ENCODE measurements at places on chromosomes 4 and X.

DNA sequence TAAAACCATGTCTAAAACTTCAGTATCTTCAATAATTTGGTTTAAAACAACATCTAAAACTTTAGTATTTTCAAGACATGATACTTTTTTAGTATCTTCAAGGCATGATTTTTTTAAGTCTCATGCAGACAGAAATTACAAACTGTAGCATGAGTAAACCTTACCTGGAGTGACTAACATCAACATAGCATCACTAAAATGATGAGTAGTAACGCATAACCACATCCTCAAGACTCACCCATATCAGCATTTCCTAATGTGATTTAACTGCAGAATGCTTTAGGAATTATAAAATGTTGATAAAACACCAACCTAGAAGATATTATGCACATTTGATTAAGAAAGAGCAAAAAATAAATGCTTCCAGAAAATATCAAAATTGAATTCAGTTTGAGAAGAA is 19.7 kb upstream of the EDNRA start:
- no peak for DNase-seq

DNA sequence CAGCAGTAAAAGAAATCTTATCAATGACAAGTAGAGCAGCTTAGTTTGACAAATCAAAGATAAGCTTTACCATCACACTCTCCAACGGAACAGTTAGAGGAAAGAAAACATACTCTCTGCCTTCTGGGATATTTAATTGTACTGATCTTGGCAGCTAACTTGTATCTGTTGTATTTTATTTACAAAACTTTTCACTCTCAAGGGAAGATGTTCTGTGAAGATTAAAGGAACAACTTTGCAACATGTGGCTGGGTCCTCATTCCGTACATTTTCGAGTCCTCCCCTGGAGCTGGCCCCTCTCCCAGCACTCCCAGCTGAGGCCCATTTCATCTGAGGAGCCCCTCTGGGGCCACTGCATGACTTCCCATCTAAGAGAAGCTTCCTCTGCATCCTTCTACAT is 74.4 kb downstream of the RPS3A start:
- peak; percentile 36 for DNase-seq

- no peak for DNase-seq
Measured at GRCh38 chrX:130413415-130413814, 11.6 kb downstream of the RBMX2 start.

DNA sequence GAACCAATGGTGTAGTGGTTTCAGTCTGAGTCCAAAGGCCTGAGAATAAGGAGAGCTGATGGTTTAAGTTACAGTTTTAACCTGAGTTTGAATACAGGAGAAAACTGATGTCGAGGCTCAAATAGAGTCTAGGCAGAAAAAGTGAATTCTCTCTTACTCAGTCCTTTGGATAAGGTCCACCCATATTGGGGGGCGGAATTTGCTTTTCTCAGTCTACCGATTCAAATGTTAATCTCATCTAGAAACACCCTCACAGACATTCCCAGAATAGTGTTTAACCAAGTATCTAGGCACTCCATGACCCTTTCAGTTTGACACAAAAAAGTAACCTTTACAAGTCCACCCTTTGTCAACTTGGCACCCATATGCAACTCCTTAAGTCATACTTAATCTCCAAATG is 216.0 kb downstream of the GRID2 start:
- DNase-seq, result no peak

DNA sequence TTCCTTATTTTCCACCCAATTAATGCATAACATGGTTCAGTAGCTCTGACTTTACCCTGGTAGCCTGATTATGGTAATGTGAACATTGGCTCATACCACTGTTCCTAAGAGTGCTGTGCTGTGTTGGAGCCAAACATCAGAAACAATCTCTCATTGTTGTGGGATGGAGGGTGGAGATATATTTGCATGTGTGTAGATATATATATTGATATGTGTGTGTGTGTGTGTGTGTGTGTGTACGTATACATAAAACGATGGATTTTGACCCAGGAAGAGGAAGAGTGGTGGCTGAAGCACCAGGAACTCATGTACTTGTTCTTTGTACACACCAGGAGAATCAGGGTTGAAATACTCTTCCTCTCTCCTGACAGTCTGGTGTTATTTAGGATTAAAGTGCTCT is 247.7 kb downstream of the IL15 start:
- no peak for DNase-seq

GRCh38 chr4:56755901-56756300 is 65.6 kb downstream of the SPINK2 start:
- DNase-seq, result no peak

- no peak for DNase-seq
Measured at GRCh38 chrX:19862634-19863211, 24.7 kb downstream of the SH3KBP1 start.

DNA sequence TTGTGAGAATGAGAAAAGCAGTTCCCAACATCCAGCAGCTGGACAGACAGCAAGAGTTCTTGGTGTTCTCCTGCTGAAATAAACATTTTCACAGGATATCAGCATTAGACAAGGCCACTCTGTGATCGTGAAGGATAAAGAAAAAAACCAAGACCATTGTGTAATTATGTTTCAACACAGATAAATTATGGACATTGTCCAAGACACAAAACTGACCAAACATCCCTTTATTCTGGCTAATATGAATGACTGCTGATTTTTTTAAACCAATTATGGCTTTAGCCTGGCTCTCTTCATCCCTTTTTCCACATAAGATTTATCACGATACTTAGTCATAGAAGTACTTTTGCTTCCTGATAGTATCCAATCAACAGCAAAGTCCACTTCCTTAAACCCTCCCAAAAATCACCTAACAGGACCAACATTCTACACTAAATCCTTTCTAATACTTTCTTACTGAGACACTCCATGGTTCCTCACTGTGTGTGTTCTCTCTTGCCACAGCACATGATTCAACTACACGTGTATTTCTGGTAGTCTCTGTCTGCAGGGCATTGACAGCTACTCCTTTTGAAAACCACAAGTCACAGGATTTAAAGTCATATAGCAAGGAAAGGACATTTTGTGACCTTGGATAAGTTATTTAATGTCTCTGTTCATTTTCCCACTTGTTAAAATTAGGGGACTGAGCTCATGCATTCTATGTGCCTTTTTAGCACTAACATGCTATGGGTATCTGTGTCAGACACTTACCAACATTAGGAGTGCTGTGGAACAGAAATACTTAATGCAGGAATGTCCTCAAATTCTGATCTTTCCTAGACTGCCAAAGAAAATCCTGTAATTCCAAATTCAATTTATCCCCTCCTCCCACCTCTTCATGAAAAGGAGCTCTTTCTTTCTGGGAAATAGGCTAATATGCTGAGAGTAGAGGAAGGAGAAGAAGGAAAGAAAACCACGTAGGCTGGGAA is 137.2 kb upstream of the PGRMC2 start:
- no peak for DNase-seq

- no peak for DNase-seq
Measured at GRCh38 chrX:38260231-38260630, 39.6 kb upstream of the SRPX start.

- DNase-seq, result no peak
Measured at GRCh38 chr4:129561886-129562671, 466.1 kb downstream of the C4orf33 start.

DNA sequence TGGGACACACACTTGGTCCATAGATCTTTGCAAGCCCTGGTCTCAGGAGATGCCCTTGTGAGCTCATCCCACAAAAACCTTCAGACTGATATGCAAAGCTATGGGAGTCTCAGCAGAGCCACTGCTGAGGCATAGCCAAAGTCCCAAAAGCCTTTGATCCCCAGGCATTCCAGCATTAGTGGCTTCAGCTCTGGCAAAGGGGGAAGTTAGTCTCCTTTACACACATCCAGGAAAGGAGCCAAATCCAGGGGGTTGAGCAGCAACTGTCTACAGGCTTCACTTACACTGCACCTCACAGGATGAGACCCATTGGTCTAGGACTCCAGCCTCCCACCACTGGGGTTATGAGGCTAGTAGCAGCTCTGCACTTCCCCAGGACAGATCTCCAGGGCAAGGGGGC is 14.0 kb downstream of the PF4 start:
- DNase-seq, result no peak

DNA sequence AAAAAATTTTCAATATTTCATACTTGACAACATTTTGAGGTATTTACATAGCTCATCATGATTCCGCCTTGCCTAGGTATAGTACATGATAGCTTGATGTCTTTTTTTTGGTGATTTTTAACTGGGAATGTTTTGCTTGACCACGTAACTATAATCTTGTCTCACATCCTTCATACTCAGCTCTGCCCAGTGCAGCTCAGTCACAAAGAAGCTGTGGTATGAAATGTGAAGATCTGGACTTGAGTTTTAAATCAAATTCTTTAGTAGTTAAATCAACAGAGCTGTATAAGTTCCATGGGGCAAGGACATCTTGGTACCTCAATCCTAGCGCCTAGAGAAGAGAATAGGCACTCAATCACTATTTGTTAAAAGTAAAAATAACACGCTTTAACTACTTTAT is 276.3 kb upstream of the DKK2 start:
- DNase-seq, result no peak

DNA sequence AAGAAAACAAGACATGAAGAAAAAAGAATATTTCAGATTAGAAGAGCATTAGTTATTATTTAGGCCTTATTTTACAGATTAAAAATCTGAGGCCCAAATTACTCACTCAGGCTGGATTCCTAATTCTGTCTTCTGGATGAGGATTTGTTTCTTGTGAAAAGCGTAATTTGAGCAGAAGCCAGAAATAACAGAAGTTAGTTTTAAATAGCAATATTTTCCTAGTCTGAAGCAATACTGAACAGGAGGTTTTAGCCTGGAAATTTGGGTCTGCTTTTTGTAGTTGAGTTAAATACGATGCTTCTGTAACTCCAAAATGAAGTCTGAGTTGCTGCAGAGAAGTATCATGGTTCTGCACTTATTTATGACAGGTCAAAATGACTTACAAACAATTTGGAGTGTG is 124.9 kb downstream of the RTL3 start:
- no peak for DNase-seq

DNA sequence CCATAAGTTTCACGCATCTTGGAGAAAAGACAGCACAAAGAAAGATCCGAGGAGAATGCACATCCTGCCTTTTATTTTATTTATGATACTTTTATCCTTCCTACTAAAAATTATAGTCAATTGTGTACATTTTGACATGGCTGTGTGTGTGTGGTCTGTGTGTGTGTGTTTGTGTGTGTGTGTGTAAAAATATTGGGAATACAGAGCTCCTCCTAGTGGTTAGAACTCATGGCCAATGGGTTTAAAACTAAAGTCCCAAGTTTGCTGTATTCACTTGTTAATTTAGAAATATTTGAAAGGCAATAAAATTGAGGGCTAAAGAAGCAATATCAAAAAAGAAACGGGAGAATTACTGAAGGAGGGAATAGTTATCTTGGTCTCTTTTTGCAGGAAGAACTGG is 47.5 kb downstream of the NKX6-1 start:
- DNase-seq, result no peak

DNA sequence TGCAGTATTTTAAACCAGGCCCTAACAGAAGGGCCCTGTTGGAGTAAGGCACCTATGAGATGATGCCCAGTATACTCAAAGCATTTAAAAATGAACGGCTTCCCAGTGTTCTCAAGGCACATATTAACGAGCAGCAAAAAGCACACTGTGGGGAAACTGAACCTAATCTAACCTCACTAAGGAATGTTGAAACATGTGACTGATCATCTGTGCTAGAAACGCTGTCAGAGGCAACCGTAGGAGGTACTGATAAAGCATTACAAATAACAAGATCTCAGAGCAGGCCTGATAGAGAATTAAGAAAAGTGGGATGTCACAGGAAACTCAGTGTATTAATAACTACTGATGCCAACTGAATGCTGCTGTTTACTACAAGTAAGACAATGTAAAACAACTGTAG is 24.0 kb downstream of the ASB9 start:
- DNase-seq, result no peak

GRCh38 chrX:69614886-69615285 is 1.0 kb upstream of the EDA start:
- no peak for DNase-seq

DNA sequence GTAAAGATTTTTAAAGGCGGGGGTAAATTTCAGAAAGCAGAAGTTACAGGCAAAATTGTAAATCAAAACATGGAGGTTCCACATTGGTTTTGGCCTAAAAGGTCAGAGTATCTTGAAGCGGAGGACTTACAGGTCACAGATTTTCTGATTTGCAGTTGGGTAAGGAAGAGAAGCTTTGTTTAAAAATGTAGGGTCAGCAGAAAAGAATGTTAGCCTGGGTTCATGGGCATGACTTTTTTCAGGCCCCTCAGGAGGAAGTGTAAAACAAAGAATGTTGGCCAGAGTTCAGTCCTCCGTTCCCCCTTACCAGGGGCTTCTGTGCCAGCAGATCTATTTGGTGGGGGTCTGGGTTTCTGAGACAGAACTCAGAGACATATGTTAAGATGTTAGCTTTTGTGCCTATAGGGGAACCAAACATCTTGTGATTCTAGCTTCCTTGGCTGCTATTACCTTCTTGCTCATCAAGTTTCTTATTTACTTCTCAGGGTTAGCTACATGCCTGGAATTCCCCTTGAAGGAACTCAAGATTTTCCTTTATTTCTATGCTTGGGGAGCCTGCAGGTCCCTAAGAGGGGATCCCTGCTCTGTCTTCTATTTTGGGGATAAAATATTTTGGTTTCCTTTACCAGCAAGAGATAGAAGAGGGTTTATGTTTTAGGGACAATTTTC is 160.3 kb downstream of the ANK2 start:
- DNase-seq, result no peak

DNA sequence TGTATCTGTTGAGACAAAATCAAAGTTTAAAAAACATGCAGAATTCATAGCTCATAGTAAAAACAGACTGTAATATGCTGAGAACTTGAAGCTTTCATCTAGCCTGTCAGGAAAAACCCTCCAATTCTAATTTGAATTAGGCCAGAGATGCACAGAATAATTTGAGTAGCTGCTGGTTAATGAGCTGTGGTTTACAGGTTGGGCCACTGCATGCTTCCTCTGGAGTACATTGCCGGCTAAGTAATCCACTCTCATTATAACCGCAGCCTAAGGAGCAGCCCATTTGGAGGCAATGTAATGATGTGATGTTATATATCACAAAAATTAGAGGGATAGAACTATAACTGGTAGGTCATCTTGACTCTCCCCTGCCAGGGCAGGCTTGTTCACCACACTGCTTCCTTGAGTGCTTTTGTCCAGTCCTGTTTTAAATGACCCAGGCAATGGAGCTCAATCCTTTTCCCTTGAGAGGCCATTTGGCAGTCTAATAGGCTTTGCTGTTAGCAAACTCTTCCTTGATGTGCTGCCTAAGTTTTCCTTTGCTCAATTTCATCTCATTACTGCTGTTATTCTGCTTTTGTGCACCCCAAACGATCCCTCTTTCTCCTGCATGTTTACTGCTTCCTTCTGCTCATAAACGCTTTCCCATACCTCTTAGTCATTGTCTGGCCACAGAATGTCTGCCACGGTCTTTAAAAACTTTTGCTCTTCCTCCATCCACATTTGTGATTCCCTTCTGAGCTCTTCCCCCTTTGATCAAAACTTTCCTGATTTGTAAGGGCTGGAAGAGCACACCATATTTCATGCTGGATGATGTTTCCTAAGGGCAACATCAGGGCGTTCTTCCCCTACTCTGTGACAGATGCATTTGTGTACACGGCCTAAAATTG is 230.9 kb downstream of the C4orf33 start:
- DNase-seq, result no peak
